ENCODE measurements at places on chromosomes 7 and 10. TPM values are rescaled to one million over a fixed set of nuclear protein-coding genes. Genes with fewer than 3 reads are reported as not detected.
A peak's percentile ranks its signal among the peaks of the same experiment; 100 is the strongest.

GRCh38 chr7:36870625-36871354, 146.5 kb upstream of the AOAH start:
- no peak for DNase-seq

GRCh38 chr10:3178042-3178441, 5.5 kb upstream of the PITRM1 start:
- DNase-seq, result no peak

- peak; percentile 33 for DNase-seq
Measured at GRCh38 chr10:100653957-100654781, 91.2 kb upstream of the PAX2 start.

DNA sequence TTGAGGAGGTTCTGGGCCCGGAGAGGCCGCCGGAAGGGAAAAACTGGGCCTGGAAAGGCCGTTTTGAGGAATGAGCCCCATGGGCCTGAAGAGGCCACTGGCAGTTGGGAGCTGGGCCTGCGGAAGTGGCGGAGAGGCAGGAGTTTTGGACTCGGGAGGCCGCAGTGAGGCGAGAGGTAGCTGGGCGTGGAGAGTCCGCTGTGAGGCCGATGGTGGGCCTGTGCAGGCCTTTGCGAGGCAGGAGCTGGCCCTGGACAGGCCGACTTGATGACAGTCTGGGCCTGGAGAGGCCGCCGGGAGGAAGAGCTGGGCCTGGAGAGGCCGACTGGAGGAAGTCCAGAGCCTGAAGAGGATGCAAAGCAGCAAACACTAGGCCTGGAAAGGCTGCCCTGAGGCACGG, 259.0 kb upstream of the NUPR2 start:
- DNase-seq, result no peak

VSTM2A gene
- not detected for polyA plus RNA-seq

ALDH18A1 gene
- 73.1 TPM for polyA plus RNA-seq

UCN3 gene
- not detected for polyA plus RNA-seq

- DNase-seq, result no peak
Measured at GRCh38 chr7:151790830-151791620, 85.9 kb downstream of the PRKAG2 start.

DNA sequence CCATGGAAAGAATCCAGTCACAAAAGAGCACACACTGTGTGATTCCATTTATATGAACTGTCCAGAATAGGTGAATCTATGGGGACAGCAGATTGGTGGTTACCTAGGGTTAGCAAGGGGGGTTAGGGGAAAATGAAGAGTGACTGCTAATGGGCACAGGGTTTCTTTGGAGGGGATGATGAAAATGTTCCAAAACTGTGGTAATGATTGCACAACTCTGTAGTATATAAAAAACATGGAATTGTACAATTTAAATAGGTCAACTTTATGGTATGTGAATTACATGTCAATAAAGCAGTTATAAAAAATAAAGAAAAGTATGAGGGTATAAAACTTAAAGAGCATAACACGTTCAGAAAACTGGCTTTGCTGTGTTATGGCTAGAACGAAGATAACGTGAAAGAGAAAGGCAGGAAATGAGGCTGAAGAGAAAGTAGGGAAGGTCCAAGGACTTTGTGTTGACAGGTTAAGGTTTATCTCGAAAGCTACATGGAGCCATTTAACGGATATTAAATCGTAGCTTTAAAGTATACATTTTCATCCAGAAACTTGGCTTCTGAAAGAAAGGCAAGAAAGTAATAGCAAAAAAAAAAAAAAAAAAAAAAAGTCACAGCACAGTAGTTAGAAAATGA, 26.4 kb upstream of the MSS51 start:
- no peak for DNase-seq

- no peak for DNase-seq
Measured at GRCh38 chr7:48551652-48552051, 372.7 kb upstream of the CDC14C start.

GRCh38 chr10:25828475-25828874, 105.6 kb upstream of the MYO3A start:
- no peak for DNase-seq

DNA sequence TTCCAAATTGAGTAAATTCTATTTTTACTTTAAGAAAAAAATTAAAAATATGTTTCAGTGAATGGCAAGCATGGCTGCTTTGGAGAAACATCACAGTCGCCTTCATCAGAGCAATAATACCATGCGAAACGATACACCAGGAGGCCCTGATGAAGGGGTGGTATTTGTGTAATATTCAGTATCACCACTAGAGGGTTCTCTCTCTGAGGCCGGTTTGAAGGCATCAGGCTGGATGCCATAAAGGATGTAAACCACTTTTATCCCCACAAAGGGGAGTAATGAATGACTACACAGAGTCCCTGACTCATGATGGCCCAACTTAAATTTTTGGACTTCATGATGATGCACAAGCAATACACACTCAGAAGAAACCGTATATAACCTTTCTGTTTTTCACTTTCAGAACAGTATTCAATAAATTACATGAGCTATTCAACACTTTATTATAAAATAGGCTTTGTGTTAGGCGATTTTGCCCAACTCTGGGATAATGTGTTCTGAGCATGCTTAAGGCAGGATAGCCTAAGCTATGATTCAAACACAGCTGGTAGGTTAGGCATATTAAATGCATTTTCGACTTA, 95.5 kb downstream of the PPP1R17 start:
- peak; percentile 78 for DNase-seq

GRCh38 chr7:11228515-11228914, 254.8 kb downstream of the PHF14 start:
- DNase-seq, result peak; percentile 11

- DNase-seq, result no peak
Measured at GRCh38 chr10:80485946-80486764, 32.0 kb downstream of the TSPAN14 start.

DMBT1 gene
- not detected for polyA plus RNA-seq

GRCh38 chr7:147639751-147640150, 950.8 kb upstream of the C7orf33 start:
- DNase-seq, result no peak

- no peak for DNase-seq
Measured at GRCh38 chr10:84521468-84521867, 193.1 kb downstream of the CCSER2 start.

GRCh38 chr10:124221356-124222317, 128.2 kb upstream of the CHST15 start:
- peak; percentile 12 for DNase-seq

- DNase-seq, result no peak
Measured at GRCh38 chr10:62980687-62981086, 152.4 kb upstream of the NRBF2 start.

DNA sequence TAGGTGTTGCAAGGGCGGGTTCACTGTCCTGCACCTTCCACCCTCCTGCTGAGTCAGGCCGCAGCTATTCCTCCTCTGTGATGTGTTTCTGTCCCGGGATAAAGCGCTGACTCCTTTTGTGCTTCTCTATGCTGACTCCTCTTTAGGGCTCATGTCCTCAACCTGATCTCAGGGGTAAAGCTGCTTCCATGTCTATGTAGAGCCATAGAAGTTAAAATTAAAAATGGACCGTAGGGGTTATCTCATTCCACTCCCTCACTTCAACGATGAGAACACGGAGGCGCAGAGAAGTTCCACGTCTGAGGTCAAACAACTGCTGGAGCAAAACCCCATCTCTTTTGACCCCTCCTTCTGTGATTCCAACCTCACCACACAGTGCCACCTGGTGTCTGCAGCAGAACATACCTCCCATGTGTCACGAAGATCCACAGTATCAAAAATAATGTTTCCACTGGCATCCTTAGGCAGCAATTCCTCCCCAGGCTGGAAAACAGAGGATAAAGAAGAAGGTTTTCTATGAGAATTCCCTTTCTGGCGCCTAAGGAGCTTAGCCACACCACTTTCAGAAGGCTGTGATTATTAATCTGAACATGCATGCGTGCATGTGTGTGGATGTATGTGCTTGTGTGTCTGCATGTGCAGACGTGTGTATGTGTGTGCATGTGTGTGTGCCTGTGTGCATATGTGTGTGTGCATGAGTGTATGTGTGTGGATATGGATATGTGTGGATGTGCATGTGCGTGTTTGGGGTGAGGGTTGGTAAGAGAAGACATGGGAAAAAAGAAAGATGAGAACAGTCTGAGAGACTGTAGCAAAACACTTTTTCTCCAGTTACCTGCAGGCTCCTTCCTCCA, 81.2 kb upstream of the UCN3 start:
- DNase-seq, result peak; percentile 32

DNA sequence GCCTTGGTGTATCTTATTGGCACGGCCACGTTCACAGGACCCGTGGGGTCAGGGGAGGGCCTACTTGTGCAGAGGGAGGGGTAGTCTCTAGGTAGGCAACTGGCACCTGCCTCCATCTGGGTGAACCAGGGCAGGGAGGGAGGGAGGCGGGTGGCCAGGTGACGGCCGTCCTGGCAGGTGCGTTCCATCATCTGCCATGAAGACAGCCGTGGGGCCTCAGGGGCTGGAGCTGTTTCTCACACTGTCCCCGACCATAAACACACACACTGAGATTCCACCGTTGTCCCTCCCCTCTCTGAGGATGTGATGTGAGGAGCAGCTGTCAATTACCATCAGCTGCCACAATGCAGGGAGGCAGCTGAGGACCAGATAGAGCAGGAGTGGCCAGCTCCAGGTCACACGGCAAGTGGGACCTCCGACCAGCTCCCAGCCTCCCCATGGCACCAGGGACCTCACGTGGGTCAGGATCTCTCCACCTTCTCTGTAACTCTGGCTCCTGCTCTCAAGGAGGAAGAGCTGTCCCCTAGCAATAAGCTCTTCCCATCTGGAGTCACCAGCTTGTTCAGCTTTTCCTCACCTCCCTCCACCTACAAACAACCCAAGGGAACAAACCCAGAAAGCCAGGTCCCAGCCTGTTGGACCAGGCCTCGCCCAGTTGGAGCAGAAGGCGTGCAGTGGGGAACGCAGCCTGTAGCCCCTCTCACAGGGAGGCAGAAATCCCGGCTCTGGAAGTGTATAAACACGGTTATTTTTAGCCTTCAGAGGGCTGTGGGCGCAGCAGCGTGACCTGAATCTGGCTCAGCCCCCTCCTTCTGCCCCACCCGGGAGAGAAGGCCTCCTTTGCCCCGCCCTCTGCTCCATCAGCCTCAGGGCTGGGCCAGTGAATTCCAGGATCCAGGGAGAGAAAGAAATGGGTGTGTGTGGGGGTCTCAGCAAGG, 33.1 kb downstream of the ZMIZ1 start:
- DNase-seq, result peak; percentile 71

- DNase-seq, result no peak
Measured at GRCh38 chr7:11486271-11486670, 345.7 kb downstream of the THSD7A start.

DNA sequence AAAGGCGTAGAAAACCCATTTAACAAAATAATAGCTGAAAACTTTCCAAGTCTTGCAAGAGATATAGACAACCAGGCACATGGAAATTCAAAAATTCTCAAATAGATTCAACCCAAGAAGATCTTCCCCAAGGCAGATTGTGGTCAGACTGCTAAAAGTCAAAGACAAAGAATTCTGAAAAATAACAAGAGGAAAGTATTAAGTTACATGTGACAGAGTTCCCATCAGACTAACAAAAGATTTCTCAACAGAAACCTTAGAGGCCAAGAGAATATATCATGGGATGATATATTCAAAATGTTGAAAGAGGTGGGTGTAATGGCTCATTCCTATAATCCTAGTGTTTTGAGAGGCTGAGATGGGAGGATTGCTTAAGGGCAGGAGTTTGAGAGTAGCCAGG, 59.8 kb downstream of the TMEM178B start:
- DNase-seq, result no peak

DNA sequence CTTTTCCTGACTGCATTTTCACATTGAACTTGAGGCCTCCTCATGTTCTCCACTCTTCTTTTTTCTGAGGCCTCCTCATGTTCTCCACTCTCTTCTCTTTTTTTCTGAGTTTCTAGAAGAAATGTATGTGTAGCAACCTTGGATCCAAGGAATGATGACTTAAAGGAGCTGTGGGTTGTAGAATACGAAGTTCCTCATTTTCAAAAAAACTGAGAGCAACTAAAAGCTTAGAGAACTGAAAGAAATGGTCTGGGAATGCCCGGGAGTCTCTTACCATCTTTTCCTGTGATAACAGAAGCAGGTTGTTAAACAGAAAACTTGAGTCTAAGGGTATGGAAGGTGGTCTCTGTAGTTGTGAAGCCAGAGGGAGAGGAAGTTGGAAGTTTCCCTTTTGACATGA, 32.8 kb downstream of the MRPS33 start:
- no peak for DNase-seq

CNTNAP2 gene
- polyA plus RNA-seq, result not detected

DNA sequence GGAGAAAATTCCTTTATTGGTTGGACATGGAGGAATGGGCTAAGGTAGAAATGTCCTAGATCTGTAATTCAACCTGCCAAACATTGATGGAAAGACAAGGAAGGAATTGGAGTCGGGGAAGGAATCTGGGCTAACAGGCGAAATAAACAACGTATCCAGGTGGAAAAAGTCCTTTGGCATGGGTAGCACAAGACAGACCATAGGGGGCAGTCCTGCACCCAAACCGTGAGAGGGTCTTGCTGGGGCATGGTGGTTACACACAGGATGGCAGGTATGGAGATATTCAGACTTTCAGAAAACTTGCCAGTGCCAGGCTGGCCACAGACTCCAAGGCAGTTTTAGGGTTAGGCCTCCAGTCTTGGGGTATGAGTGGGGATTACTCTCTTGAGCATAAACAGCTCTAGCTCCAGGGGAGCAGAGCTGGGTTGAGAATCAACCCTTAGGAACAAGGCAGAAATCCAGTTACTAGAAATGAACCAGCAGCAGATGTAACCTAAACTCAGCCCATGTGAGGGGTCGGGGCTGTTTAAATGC, 188.6 kb upstream of the GDF10 start:
- no peak for DNase-seq

DNA sequence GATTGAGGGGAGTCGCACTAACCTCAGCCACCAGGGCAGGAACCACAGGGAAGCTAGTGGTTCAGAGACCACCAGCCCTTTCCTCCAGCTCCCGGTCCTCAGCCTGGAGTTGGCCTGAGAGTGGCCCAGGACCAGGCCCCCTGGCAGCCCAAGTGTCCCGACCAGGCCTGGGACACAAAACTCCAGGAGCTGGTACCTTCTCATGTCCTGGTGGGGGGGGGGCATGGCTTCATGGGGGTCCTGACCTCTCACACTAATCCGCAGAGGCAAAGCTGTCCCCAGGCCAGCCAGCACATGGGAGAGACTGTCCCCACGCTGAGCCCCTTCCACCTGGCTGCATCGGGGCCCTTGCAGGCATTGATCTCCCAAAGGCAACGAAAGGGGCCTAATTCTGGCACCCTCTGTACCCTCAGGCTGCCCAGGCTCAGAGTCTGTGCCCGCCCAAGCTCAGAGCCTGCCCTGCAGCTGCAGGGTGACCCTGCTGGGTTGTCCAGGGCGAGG, 28.2 kb downstream of the GPRIN2 start:
- no peak for DNase-seq

All from fibroblast of lung (primary cell).